ENCODE measurements at places on chromosomes 6 and 20.
A peak's percentile ranks its signal among the peaks of the same experiment; 100 is the strongest.

DNA sequence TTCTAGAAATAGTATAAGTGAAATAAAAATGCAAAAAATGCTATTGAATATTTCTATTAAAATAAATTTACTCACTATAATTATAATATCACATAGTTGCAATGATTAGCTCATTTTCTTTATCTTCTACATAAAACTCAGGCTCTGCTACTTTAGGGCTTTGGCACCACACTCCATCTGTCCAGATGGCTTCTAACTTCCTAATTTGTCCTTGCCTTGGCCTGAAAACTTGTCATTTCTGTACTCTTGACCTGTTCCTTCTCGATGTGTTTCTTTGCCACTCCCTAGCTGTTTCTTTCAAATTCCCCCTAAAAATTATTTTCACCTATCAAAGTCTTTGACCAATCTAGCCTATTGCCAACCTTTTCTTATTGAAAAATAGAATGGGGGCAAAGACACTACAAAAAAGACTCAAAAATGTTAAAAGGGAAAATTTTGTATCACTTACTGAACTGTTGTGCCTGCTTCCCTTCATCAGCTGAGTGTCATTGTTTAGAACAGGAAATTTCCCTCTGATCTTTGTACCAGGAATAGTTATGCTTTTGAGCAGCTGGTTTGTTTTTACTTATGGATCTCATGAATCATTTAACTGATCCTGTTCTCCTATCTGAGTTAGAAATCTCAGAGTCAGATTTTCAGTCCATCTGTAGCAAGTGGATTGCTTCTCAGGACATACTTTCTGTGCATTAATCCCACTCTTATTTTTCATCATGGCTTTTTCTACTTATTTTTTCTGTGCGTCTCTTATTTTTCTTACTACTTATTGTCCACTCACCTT is 279.2 kb upstream of the CNR1 start:
- DNase-seq, result no peak

DNA sequence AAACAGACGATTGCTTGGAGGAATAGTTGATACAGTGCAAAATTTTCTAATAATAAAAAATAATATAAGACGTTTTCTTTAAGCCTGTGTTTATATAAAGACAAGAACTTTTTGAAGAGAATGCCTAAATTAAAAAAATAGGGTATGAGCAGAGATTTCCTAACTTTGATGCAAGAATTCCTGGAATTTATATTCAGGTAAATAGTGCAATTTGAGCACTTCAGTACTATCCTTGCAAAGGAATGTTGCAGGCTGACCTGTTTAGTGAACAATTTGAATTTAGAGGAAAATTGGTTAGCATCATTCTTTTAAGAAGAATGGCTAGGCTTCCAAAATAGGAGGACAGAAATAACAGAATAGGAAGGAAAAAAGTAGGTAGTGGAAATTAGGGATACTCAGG is 1172.3 kb downstream of the HACE1 start:
- no peak for DNase-seq

GRCh38 chr6:43544461-43544860 is 27.6 kb downstream of the POLR1C start:
- DNase-seq, result no peak

- DNase-seq, result no peak
Measured at GRCh38 chr20:16262594-16262993, 310.7 kb downstream of the KIF16B start.

- DNase-seq, result no peak
Measured at GRCh38 chr6:55822815-55823214, 52.6 kb downstream of the BMP5 start.

- no peak for DNase-seq
Measured at GRCh38 chr20:14386726-14387125, 49.3 kb upstream of the FLRT3 start.

DNA sequence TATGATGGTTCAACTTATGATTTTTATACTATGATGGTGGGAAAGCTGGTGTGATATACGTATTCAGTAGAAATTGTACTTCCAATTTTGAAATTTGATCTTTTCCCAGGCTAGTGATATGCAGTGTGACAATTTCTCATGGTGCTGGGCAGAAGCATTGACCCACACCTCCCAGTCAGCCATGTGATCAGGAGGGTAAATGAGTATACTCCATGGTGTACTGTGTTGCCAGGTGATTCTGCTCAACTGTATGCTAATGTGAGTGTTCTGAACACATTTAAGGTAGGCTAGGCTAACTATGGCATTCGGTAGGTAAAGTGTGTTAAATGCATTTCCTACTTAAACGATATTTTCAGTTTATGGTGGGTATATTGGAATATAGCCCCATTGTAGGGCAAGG is 19.1 kb downstream of the PTPRA start:
- no peak for DNase-seq

- no peak for DNase-seq
Measured at GRCh38 chr20:37494301-37494700, 26.7 kb upstream of the NNAT start.

DNA sequence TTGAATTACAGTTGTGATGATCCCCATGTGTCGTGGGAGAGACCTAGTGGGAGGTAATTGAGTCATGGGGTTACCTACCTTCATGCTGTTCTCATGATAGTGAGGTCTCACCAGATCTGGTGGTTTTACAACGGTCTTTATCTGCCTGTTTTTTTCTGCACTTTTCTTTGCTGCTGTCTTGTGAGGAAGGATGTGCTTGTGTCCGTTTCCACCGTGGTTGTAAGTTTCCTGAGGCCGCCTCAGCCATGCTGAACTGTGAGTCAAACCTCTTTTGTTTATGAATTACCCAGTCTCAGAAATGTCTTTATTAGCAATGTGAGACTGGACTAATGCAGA is 6.5 kb upstream of the RANBP9 start:
- no peak for DNase-seq

GRCh38 chr6:66556936-66557335 is 849.9 kb upstream of the EYS start:
- no peak for DNase-seq

DNA sequence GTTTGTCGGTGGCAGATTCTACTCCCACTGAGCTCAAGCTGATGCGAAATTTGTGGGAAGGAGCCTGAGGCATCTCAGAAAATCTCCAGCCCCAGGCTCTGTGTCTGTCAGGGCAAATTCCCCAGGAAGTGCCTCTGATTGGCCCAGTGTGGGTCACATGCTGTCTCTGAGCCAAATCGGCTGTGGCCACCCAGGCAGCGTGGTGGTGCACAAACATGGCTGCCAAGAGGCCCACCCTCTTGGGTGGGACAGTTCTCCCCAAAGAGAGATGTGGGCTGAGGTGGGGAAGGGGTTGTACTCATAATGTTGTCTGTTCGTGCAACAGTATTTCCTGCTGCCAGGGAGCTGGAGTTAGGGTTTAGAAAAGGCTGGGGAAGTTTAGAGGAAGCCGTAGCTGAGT is 130.6 kb downstream of the BMP7 start:
- DNase-seq, result no peak

DNA sequence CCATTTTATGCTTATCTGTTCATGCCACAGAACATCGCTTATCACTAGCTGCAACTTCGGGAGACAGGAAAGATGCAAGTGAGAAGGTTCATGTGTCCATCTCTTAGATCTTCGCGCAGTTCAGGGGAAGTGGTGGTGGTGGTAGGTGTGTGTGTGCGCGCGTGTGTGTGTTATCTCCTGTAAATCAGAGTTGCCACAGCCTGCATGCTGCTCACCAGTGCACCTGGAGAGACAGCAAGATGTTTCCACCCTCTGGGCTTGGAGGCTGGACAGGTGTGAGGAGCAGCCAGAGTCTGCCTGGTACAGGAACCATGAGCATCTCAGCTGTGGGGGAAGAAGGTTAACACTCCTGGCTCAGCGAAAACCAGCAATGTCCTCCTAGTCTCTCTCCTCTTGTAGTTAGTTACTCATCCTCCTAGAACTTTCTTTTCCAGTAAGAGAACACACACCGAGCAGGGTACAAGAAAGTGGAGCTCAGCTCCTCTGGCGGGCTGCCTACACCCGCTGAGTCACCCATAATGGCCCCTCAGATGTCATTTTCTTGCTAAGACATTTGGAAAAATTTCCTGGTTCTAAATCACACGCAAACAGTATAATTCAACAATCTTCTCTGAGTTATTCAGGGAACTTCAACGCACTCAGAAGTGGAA is 5.1 kb upstream of the TUBB1 start:
- no peak for DNase-seq

- peak; percentile 66 for DNase-seq
Measured at GRCh38 chr20:43749734-43750294, 23.0 kb upstream of the GTSF1L start.

DNA sequence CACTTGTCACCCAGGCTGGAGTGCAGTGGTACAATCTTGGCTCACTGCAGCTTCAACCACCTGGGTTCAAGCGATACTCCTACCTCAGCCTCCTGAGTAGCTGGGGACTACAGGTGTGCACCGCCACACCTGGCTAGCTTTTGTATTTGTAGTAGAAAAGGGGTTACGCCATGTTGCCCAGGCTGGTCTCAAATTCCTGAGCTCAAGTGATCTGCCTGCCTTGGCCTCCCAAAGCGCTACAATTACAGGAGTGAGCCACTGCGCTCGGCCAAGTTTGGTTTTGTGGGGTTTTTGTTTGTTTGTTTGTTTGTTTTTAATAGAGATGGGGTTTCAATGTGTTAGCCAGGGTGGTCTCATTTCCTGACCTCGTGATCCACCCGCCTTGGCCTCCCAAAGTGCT is 12.3 kb downstream of the LOC128125822 start:
- DNase-seq, result no peak

DNA sequence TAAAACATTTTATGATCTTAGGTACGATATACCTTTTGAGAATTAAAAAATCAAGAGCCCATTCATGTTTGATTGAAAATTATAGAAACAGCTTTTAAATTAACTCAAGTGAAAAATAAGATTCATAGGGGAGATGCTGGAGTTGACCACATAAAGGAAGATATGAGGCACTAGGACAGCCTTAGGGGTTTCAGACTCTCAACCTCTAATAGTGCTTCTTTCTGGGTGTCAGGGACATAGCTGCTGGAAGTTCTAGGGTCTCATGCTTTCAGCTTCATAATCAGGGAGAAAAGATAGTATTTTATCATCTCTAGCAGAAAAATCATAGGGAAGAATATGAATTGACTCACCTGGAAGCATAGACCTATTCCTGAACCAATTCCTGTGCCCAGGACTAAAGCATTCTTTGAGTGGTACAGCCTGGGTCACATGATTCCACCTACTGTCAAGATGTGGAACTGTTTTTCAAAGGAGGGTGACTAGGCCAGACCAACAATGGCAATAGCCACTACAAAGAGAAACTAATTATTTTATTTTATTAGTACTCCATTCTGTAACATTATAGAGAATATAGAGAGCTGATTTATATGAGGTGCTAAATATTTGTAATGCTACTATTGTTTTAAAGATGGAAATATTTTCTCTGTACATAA is 27.8 kb upstream of the CENPW start:
- DNase-seq, result no peak

GRCh38 chr6:134425513-134425912 is 107.6 kb upstream of the SGK1 start:
- no peak for DNase-seq

- no peak for DNase-seq
Measured at GRCh38 chr6:114648847-114649246, 306.0 kb upstream of the HS3ST5 start.

DNA sequence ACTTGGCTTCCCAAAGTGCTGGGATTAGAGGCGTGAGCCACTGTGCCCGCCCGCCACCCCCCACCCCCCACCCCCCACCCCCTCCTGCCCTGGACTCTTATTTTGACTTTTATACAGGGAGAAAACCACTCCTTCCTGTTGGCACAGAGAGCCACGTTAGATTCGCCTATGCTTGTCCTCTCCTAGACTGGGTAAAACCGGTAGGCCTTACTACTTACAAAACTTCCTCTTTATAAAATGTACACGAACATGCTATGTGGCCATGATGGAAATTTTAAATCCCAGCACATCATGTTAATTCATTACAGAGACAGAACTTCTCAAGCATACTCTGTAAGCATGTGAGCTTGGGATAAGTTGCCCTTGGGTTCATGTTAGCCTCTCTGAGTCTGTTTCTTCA is 124.2 kb downstream of the SLC24A3 start:
- no peak for DNase-seq

- no peak for DNase-seq
Measured at GRCh38 chr6:170375661-170376060, 69.1 kb downstream of the FAM120B start.

GRCh38 chr6:112252571-112253497 is 1.5 kb downstream of the LAMA4 start:
- no peak for DNase-seq

DNA sequence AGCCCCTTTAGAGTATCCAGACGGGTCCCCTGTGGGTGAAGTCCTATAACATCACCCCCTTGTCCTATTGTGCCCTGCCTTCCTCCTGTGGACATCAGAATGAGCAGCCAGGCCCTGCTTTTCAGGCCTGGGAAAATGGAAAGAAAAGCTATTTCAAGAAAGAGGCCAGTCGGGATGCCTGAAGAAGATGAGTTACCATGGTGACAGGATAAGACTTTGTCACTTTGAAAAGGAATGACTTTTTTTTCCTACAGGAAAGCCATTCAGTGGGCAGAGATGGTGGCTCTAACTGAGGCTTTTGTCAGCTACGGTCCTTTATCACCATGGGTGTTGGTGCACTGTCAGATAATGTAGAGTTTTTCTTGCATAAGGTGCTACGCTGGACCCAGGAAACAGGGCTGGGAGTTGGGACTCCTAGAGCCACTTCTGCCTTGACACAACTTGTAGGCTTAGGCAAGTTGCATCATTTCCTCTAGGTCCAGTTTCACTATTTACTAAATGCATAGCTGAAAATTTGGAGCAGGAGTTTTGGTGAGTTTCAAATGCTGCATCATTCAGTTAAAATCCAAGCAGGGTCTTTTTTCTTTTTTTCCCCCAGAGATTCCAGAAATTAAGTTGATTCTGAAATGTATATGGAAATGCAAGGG is 293.6 kb upstream of the PRND start:
- no peak for DNase-seq

DNA sequence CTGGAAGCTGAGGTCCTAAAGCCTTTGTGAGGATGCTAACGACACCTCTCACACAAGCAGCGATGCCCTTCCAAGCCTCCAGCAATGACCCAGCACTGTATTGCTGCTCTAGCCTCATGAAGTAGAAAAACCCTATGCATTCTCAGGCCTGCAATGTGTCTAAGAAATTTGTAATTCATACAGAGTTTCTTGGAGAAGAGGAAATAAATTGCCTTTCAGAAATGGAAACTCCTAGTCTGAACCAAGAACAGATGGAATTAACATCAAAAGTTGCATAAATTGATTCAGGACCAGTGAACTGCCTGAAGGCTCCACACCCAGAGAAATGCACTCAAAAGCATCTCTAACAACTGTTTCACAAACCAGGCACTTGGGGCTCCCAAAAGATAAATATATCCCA is 353.6 kb downstream of the ADGRB3 start:
- DNase-seq, result no peak

DNA sequence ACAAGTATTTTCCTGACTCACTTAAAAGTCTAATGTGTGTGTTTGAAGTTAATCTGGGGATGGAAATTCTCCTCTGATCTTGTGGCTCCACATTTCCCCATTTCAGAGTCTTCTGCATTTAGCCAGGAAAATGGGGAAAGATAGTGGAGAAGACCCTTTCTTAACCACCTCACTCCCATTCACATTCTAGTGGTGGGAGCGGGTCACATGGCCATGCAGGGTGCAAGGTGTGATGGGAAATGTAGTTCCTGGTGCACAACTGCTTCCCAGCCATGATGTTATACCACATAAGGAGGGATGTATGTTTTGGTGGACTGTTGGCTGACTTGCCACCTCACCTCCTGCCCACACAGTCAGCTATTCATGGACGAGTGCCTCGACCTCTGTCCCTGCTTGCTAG is 61.8 kb downstream of the BANF2 start:
- no peak for DNase-seq

GRCh38 chr20:58718121-58718563 is 25.5 kb downstream of the NPEPL1 start:
- DNase-seq, result no peak

GRCh38 chr20:46562373-46563169 is 12.1 kb upstream of the OCSTAMP start:
- DNase-seq, result no peak

Measured in activated gamma-delta T cell (primary cell).